ENCODE measurements at places on chromosomes 16 and 17. TPM values are rescaled to one million over a fixed set of nuclear protein-coding genes. Genes with fewer than 3 reads are reported as not detected.

DNA sequence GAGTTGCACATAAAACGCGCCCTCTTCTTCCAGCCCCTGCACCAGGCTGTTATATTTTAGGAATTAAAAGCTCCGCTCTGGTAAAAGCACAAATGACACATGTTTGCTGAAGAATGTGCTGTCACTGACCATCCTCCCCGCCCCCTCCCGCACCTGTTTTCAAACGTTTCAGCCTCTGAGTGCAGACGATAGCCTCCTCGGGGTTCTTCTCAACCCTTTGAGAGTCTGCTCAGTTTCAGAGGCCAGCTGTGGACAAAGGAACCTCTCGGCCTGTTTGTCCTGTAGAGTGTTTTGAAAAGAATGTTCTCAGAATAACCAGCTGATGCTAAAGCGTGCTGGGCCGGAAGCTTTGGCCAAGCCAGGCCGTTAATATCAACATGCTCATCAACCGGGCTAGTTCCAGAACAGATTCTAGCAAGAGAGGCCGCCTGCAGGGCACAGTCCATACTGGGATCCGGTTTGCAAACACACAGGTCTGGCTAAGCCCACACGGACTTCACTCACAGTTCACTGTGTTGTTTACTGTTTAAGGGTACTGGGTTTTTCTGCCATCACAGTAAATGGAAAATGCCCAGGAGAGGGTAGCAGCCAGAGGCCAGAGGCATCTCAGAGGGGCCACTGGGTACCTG is 6.4 kb upstream of the CACNG4 start:
- peak; percentile 52 for DNase-seq

GRCh38 chr17:8563024-8563776 is 67.3 kb downstream of the MYH10 start:
- DNase-seq: no peak

- DNase-seq: no peak
These were observed 8.3 kb upstream of the CDH5 start for GRCh38 chr16:66358231-66358630.

DNA sequence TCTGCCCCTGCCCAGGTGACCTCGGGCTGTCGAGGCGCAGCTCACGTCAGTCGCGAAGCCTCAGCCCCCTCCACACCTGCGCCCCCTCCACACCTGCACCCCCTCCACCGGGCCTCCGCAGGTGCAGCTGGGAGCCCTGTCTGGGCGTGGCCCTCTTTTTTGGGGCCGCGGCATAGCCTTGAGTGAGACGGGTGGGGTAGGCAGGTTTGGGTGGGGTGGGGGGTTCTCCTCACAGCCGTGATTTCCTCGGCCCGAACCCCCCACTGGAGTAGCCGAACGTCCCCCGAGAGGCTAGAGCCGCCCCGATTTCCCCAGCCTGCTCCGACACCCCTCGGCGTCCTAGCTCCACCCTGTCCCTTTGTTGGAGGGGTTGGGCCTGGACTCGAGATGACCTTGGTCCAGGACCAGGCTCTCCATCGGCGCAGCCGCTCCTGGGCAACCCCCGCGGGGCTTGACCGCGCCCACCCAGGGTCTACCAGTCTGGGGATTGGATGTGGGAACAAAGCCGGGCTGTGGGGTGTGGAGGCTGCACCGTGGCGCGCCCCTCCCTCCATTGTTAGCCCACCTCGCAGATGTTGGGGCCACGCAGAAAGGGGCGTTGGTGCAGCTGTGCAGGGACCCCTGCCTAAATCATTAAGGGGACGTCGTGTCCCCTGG is 626 bp downstream of the TUBB3 start:
- no peak for DNase-seq

- no peak for DNase-seq
These were observed 9.0 kb upstream of the KIF19 start for GRCh38 chr17:74317071-74317470.

- no peak for DNase-seq
These were observed 1.8 kb downstream of the EEF2K start for GRCh38 chr16:22207715-22208360.

- DNase-seq: no peak
These were observed 73.9 kb upstream of the ASIC2 start for GRCh38 chr17:33366960-33367359.

GRCh38 chr16:46850619-46851555 is 19.9 kb upstream of the C16orf87 start:
- DNase-seq: no peak

- no peak for DNase-seq
These were observed 317 bp downstream of the TEFM start for GRCh38 chr17:30905742-30906100.

- no peak for DNase-seq
These were observed 2.4 kb downstream of the CCL2 start for GRCh38 chr17:34257299-34257985.

GRCh38 chr17:32484041-32484461 is 2.7 kb upstream of the CDK5R1 start:
- DNase-seq: no peak

- peak; percentile 77 for DNase-seq
These were observed 13.1 kb upstream of the MSI2 start for GRCh38 chr17:57243171-57243622.

GRCh38 chr17:77930780-77931768 is 27.4 kb upstream of the TNRC6C start:
- no peak for DNase-seq

- no peak for DNase-seq
These were observed 9.7 kb downstream of the GUCY2D start for GRCh38 chr17:8012045-8012580.

DNA sequence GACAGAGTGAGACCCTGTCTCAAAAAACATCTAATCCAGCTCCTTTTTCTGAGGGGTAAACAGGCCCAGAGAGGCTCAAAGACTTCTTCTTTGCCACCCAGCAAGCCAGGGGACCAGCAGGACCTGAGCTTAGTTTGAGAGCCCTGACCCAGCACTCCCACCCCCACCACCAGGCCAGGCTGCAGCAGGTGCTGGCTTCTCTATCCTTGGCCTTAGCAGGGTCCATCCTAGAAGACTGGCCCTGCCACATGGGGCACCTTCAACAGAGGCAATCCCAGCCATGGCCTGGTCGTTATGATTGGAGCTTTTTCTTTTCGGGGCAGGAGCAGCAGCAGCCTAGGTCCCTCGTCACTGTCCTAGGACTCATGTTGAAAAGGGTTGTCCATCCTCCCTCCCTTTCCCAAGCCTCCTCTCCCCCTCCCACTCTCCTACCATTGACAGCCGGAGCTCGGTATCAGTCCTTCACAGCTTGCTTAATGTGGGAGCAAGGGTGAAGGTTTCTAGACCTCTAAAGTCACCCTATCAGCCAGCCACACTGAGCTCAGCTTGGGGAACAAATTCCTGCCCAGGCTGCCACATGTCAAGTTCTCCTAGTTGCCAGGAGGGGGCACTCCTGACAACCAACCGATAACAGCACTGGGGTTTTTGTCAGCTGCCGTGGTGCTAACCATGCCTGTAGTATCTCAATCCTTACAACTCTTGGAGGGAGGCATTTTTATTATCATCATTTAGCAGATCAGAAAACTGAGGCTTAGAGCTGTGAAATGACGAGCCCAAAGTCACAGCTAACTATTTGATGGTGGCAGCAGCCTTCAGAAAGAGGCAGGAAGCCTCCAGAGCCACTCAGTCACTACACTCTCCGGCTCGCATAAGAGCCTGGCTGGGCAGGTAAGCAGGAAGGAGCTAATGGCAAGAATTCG is 11.2 kb downstream of the MRPL27 start:
- DNase-seq: peak; percentile 75

DNA sequence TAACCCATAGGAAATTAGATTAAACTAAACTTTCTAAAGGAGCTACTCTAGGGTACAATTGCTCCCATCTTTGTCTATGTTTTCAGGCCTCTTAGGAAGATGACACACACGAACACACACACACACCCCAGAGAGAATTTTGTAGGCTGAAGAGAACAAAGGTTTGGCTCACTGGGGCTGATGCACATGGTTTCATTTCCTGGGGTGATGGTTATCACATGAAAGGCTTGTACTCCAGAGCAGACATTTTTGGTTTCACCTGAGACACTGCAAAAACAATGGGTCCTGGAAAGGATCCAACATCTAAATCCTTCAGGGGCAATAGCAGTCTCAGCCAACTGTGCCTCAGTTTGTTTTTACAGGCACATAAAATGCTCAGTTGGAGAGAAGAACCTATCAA is 62.8 kb downstream of the GRB7 start:
- no peak for DNase-seq

- peak; percentile 78 for DNase-seq
These were observed 214.9 kb downstream of the CEP112 start for GRCh38 chr17:65977041-65977440.

Gene SSTR5
- 0.72 TPM for total RNA-seq

Gene OTOA
- 0.10 TPM for total RNA-seq

Gene CCDC78
- 1.4 TPM for total RNA-seq

Gene PRSS33
- 2.9 TPM for total RNA-seq

Gene CDK3
- total RNA-seq: 7.2 TPM

Gene MT1M
- total RNA-seq: 1.7 TPM

Gene CHD9
- 126 TPM for total RNA-seq

Gene HBQ1
- not detected for total RNA-seq

Gene KRTAP4-3
- not detected for total RNA-seq

Gene PEX12
- 4.2 TPM for total RNA-seq

Gene TBC1D28
- not detected for total RNA-seq
